ENCODE measurements at places on chromosomes 4 and X.

- no peak for DNase-seq
These were observed 626.7 kb upstream of the BOD1L1 start for GRCh38 chr4:14254252-14254651.

DNA sequence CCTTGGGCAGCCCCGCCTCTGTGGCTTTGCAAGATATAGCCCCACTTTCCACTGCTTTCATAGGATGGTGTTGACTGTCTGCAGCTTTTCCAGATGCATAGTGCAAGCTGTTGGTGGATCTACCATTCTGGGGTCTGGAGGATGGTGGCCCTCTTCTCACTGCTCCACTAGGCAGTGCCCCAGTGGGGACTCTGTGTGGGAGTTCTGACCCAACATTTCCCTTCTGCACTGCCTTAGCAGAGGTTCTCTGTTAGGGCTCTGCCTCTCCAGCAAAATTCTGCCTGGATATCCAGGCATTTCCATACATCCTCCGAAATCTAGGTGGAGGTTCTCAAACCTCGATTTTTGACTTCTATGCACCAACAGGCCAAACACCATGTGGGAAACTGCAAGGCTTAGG is 153.7 kb downstream of the TBCK start:
- no peak for DNase-seq

DNA sequence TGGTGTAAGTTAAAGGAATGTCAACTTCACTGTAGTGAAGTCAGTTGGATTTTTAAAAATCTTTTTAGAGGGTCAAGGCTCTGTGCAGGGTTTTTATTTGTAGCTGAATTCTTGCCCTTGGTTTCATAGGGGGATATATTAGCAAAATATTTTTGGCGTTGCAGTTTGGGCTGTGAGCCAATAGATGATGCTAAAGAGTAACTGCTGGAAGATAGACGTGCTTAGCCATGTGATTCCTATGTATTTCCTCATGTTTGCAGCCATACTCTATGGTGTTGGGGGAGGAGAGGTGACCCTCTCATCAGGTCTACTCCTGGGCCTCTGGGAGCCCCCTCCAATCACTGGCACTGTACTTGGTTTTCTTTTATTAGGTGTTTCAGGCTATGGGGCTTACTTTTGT is 246.7 kb upstream of the ARHGAP24 start:
- no peak for DNase-seq

DNA sequence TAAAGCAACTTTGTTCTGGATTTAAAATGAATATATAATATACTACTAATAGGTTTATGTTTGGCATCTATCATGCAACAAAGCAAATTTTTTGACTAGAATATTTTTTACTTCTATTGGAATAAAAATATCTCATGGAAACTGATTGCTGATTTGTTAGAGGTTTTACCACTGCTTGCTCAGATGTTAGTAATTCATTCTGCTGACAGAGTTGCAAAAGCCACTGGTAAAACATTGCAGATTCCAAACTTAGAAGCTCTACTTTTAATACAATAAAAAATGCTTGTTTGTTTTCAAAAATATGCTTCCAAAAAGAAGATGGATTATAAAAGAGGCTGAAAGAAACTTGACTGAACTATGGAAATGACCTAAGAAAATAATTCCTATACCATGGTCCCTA is 795.2 kb downstream of the PCDH18 start:
- no peak for DNase-seq

- no peak for DNase-seq
These were observed 30.7 kb downstream of the HMX1 start for GRCh38 chr4:8840816-8841455.

DNA sequence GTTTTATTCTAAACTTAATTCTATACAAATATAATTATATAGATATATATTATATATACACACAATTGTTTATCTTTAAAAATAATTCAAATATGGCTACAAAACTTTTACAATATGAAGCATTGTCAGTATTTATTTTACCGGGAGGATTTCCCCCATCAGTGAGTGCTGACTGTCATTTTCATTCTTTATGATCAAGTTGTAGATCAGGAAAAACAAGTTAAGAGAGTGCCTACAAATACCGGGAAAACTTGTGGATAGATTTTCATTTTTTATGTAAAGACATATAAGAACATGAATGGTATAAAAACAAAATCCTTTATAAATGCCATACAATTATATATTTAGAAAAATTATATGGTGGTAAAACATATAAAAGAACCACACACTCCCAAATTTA is 37.8 kb downstream of the CLCN3 start:
- no peak for DNase-seq

Data from stimulated activated CD8-positive, alpha-beta memory T cell treated with anti-CD3 and anti-CD28 coated beads, Interleukin-7, amount 100 ng/mL, for 1 hour (primary cell).